ENCODE measurements at places on chromosomes 2 and 18.
A peak's percentile ranks its signal among the peaks of the same experiment; 100 is the strongest.

DNA sequence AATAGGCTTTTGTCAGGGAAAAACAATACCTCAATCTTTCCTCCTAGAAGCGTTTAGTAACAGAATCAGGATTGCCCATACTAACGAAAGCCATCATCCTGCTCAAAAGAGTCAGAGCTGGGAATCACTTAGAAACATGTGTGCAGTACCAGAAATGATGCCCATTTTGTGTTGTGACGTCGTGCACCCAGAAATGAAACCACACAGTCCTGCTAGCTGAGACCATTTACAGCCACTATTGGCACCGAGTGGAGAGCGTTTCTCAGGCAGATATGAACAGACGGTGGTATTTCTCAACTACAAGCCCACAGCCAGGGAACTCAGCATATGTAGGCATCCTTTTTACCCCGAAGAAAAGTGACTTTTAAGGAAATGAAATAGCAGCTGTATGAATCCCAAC lies 284.3 kb upstream of the LRATD1 start:
- no peak for DNase-seq

- no peak for DNase-seq
These were observed 36.5 kb upstream of the DARS1 start for GRCh38 chr2:136021976-136022375.

GRCh38 chr2:138841459-138841858 lies 61.3 kb upstream of the NXPH2 start:
- no peak for DNase-seq

GRCh38 chr2:241822264-241822623 lies 13.3 kb downstream of the NEU4 start:
- no peak for DNase-seq

- no peak for DNase-seq
These were observed 36.0 kb downstream of the ATIC start for GRCh38 chr2:215347878-215348277.

GRCh38 chr2:86274918-86275275 lies 62.5 kb downstream of the REEP1 start:
- no peak for DNase-seq

DNA sequence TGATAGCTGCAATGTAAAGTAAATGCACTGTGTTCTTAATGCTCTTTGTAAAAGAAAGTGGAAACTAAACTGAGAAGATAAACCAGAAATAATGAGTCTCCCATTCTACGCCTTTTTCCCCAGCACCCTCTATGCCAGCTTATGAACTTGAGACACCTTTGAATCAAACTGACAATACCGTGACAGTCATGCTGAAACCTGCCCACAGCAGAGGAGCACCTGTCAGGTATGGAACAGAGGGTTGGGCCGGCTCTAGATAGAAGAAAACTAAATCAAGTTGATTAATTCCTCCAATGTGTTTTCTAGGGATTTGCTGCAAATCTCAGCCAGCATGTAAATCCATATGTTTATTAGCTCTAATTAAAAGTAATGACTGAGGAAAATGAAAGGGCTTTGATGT lies 520.6 kb upstream of the RAB12 start:
- no peak for DNase-seq

- no peak for DNase-seq
These were observed 6.0 kb downstream of the CAVIN2 start for GRCh38 chr2:191840921-191841320.

- DNase-seq = peak; percentile 60
These were observed 20.4 kb upstream of the BCL2 start for GRCh38 chr18:63339920-63340484.

DNA sequence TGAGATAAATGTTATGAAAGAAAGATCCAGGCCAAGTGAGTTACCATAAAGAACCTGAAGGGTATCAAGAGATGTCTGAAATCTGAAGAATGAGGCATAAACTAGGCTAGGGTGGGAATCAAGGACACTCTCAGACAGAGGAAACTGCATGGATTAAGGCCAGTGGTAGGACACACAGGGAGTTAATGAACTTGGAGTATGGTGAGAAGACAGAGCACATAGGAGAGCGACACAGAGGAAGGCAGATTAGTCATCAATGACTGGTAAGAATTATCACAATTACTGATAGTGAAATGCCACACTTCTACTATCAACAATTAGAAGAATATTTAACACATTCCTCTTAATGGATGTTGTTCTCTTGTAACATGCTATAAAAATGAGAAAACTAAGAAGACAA lies 76.9 kb downstream of the TTC21B start:
- DNase-seq = no peak

GRCh38 chr2:218557941-218558340 lies 10.2 kb downstream of the USP37 start:
- DNase-seq = no peak

DNA sequence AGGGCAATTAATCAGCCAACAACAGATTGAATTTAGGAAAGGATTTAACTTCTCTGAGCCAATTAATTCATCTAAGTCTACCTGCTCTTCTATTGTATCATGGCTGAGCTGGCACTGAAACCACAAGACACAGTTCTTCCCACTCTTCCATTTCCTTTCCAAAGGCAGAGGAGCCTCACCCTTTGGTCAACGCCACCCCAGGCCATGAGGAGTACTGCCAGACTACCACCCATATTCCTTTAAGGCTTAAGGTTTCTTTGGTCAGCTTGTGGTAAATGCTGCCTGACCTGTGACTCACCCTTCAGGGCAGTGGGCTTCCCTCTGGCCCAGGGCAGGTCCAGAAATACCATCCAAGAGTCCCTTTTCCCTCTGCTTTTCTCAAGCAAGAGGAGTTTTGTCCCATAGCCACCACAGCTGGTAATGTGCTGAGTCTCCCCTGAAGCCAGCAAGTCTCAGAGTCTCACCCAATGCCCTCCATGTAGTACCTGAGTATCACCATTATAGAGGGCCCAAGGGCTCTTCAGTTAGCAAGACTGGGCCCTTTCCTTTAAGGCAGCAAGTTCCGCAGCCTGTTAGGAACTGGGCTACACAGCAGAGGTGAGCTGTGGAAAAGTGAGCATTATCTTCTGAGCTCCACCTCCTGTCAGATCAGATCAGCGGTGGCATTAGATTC lies 900.5 kb upstream of the CRIM1 start:
- DNase-seq = no peak

DNA sequence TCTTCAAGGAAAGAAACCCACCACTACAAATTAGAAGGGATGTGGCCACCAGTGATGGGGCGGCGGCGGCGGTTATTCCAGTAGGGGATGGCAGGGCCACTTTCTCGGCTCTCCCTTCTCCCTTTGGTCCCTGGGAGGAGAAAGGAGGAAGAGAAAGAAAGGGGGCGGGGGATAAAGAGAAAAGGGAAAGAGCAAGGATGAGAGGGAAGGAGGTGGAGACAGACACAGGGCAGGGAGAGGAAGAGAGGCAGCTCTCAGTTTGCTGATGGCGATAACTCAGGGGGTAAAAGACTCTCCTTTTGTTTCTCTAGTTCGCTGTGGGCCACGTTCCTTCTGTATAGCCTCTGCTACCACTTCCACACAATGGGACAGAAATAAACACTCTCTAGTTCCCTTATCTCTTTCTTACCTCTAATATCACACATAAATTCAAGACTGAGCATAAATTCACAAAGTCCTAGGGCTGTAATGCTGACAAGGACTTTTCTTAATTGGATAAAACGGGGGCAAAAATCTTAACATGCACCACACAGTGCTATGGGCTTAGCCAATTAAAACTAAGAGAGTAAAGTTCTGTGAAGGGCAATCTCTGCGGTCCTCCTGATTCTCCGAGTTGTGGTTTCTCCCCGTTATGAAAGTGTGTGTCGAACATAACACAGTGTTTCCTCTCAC lies 14.6 kb downstream of the SFT2D3 start:
- no peak for DNase-seq

DNA sequence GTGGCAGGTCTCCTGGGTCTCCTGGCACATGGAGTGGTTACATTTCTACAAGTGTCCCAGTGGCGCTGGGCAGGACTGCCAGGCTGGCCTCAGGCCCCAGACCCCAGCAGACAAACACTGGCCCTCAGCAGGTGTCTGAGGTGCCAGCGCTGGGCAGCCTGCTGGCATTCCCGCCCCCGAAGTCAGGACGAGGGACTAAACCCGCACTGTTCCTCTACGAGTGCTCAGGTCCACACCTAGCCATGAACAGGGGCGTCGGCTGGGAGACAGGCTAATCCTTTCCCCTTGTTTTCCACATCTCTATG lies 12.8 kb downstream of the SNED1 start:
- DNase-seq = no peak

DNA sequence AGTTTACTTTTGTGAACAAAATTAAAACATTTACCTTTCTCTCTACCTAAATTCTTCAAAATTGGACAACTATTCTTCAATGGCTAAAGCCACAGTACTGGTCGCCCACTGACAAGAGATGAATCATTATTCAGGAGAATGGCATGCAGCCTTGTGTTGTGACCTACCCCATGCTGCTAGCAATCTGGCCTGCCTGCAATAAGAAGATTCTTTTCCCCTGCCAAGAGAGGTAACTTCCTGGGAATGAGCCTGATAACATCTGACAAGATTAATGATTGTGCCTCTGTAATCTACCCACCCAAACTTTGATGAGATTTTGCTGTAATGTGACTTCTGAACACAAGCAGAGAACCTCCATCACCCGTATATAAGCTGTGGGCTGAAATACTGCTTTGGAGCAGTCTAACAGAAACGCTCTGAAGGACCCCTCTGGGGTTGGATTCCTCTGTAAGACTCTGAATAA lies 47.0 kb upstream of the ST3GAL5 start:
- DNase-seq = no peak

DNA sequence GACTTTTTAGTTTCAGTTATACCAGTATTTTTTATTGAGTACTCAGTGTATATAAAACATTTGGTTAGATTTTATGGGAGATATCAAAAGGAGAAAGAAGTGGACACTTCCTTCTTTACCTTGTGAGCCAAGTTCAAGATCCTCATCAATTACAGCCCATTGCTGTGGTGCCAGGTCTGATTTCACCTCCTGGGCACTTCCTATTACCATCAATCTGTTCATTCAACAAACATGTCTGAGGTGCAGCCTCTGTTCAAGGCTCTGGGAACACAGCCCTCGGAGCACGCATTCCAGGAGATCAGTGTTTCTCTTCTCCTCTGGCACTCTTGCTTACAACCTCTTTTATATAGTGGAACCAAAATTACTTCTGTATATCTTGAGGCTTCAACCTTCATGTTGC lies 171.4 kb upstream of the ALPP start:
- no peak for DNase-seq

DNA sequence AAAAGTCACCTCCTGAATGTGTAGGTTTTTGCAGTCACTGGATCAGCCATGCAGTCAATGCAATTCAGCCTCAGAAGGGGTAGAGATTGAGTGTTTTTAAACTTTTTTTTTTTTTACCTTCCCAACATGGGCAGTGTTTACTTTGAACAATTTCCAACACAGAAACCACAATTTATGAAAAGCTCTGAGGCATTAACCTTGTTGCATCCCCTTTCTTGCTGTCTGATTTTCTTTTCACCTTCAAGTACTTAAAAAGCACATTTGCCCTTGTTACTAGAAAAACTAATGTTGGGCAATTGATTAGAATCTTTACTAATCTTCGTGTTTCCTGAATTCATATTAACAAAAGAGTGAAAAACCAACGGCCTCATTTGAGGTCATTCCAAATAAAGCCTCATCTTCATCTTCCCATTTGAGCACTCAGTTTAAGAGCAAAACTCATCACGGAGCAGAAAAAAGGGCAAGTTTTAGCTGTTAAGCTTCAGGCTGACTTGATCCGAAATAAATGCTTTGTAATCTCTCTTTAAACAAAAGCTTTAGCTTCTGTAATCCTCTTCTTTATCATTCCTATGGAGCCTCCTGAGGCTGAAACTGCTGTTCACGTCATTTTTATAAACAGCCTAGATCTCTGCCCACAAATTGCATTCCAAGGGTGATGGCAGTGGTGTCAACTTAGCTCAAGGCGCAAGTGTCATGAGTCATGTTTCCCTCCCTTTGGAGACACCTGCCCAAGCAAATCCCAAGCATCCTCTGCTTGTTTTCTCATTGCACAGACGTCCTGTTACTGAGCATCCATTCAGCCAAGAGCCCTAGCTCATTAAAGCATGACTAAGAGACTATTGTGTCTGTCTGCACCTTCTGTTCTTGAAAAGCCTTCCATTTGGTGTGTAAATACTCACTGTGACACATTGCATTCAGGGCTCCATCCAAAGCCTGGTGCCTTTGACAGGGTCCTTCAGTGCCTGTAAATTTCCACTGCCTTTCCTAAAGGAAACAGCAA lies 107.7 kb downstream of the HNMT start:
- peak; percentile 77 for DNase-seq

DNA sequence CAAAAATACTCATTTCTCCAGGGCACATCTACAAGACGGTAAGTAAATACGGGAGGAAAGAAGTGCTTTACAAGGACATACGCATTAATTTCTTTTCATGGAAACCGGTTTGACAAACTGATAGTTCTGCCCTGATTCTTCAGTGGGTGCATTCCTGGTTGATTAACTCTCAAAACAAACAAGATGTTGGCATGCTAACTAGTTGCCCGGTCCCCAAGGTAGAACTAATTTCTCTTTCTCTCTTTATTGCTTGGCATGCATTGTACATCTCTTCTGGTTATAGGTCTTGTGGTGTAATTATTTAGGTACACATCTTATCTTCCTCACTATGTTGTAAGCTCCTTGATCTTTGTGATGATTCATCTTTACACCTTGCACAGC lies 46.9 kb upstream of the SPATS2L start:
- peak; percentile 71 for DNase-seq

GRCh38 chr2:16741498-16741897 lies 75.9 kb upstream of the CYRIA start:
- DNase-seq = no peak

DNA sequence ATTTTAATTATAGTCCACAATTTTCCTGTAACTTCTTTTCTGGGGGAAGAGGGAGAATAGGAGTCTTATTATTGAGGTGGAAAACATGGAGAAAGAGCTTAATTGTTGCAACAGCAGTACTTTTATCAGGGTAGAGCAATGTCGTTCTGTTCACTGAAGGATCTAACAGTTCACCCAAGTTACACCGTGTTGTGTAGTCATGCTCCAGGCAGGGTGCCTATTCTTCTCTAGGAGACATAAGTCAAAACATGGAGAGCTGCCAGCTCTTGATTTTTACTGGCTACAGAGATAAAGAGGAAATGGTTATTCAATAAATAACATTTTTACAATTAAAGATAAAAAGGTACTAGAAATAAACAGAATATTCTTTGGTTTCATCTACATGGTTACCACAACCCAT lies 594.3 kb upstream of the NETO1 start:
- no peak for DNase-seq

DNA sequence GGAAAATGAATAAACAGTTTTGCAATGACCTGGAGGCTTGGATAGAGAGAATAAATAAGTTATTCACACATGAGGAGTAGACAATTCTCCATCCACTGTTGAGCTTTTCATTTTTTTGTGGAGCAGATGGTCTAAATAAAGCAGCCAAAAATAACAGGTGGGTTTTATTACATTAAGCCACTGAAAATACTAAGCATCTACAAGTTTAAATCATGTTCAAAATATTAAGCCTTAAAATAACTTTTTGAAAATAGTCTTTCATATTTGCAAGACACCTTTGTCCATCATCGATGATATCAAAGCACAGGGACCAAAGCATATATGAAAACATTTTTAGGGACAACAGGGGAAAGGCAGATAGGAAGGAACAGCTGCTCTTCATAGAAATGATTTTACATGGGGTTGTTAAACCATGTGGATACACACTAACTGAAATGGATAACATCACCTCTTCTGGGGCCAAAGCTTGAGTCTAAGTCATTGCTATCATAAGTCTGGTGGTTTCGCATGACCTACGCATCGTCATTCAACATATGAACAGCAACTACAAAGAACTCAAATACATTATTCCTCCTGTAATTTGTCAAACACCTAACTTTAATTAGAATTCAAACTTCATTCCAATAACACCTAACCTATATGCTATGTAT lies 197.6 kb upstream of the CHST9 start:
- no peak for DNase-seq
